GM23338 (cell line): ENCODE measurements at places on chromosomes 2 and 18. TPM values are rescaled to one million over a fixed set of nuclear protein-coding genes. Genes with fewer than 3 reads are reported as not detected.

- DNase-seq, result no peak
Measured at GRCh38 chr2:191637182-191638078, 40.5 kb upstream of the NABP1 start.

DNA sequence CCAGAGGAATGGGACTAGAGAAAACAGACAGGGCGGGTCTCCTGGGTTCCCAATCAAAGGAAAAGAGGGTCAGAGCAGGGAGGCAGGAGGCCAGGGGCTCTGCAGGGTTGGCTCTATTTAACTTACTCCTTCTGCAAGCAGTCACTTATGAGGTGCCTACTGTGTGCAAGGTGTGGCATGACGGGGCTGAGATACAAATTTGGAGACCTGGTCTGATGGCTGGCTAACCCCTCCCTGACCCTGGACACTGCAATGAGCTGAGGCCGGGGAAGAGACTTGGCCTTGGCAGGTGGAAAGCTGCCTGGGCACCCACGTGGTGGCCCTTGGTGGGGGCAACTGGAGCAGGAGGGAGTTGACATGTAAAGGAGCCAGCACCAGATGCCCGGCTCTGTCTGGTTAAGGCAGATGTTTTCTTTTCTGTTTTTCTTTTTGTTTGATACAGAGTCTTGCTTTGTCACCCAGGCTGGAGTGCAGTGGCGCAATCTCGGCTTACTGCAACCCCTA is 148.5 kb upstream of the GATA6 start:
- DNase-seq, result no peak

DNA sequence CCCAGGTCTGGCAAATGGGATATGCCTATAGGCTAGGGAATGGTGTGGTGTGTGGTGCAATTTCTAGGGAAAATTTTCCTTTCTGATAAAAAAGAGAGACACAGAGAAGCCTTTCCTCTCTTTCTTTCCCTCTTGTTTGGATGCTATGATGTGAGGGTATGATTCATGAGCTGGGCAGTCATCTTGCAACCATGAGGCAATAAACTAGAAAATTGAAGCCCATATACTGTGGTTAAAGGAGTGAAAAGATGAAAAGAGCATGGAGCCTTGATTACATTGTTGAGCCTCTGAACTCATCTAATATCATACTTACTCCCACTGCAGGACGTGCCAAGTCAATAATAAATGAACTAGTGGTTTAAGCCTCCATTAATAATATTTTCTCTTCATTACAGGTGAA is 215.6 kb downstream of the HAUS1 start:
- DNase-seq, result no peak

- DNase-seq, result no peak
Measured at GRCh38 chr2:190896477-190896876, 15.9 kb downstream of the GLS start.

DNA sequence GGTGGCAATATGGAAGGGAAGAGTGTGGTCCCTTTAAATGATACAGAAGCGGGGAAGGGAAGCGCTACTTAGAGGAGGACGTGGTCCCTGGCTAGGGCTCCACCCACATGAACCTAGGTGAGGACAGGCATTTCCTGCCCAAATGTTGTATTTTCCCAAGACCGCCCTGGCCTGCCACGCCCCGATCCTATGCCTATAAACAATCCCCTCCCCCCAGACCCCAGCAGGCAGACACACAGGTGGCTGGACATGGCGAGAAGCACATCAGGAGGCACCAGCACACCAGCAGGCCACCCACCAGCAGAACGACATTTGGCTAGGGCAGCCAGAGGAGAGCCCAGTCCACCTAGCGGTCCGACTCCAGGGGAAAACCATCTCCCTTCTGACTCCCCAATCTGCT is 47.2 kb downstream of the METTL8 start:
- peak; percentile 67 for DNase-seq

GRCh38 chr2:195456771-195457170 is 200.3 kb upstream of the SLC39A10 start:
- no peak for DNase-seq

- DNase-seq, result no peak
Measured at GRCh38 chr18:3985664-3986063, 469.4 kb downstream of the DLGAP1 start.

- DNase-seq, result no peak
Measured at GRCh38 chr2:240813231-240813921, 6.6 kb downstream of the KIF1A start.

GRCh38 chr18:79698668-79699335 is 19.2 kb downstream of the CTDP1 start:
- no peak for DNase-seq

DNA sequence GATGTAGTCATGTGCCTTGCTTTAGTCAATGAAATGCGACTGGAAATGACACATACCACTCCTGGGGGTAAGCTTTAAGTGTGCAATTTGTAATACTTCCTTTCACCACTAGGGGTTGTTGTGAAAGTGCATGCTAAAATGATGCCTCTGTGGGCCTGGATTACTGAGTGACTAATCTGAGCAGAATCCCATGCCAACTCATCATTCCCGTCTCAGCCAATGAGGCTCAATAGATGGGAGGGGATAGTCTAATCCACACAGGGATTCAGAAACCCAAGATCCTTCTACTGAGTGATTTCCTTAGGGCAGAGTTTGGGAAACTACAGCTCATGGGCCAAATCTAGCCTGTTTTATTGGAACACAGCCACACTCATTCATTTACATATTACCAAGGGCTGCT is 54.0 kb downstream of the HRH4 start:
- peak; percentile 88 for DNase-seq

DNA sequence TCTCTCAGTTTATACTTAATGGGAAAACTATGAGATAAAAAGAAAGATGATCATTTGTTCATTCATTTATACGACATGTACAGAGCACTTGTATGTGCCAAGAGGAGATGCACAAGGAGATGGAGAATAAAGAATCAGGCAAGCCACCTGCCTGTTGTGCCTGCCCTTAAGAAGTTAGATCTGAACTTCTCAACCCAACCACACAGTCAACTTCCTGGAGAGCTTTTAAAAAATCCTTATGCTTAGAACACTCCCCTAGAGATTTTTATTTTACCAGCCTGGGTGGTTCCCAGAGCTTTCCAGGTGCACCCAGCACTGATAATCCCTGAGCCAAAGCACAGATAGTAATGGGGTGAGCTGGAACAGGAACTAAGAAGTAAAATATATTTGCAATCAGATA is 18.5 kb downstream of the AKAIN1 start:
- no peak for DNase-seq

DNA sequence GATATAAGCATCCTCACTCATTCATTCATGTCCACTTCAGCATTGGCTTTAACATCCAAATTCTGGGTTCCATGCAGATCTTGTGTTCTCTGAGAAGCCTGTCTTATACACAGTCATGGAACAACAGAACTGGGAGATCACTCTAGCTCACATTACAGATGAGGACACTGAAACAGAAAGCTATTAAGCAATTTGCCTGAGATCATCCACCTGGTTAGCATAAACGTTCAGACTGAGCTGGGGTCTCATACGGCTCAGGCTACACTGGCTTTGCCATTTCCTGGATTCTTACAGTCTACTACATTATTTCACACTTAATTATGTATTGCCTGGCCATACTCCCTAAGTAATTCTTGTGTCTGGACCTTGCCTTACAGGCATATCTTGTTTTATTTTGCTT is 169.4 kb upstream of the FANCL start:
- DNase-seq, result no peak

GRCh38 chr2:77147153-77147552 is 375.0 kb downstream of the LRRTM4 start:
- no peak for DNase-seq

GRCh38 chr2:68475110-68475509 is 7.7 kb downstream of the APLF start:
- no peak for DNase-seq

DNA sequence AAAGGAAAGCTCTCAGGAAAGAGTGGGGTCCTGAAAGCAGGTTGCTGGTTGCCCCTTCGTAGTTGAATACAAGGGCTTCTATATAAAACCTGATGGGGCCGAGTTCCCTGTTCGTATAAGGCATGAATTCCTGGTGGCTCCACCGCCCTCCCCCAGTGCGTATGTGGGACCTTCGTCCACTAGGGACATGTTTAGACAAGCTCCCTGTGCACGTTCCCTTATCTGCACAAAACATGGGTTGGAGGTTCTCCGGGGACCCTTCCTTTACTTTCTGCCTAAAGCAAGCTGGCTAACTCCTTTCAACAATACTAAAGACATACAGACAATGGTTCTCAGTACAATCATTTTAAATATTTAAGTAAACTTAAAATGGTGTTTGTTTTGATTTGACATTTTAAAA is 8.0 kb downstream of the CLUL1 start:
- no peak for DNase-seq

DNA sequence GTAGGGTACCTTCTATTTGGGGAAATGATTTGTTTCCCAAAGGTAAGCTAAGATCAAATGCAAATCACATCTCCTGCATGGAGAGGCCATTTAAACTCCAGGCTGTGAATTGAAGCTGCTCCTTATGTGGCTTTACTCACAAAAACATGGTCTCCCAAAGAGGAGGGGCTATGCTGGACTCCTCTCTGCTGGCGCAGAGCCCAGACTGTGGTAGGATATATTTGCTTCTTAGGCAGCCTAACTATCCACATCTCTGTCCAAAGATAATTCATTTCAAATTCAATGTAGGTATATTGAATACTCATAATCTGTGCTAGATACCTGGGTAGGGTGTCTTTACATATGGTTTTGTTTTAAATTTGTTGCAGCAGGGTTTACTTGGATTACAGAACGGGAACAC is 358.5 kb downstream of the ALK start:
- no peak for DNase-seq

DNA sequence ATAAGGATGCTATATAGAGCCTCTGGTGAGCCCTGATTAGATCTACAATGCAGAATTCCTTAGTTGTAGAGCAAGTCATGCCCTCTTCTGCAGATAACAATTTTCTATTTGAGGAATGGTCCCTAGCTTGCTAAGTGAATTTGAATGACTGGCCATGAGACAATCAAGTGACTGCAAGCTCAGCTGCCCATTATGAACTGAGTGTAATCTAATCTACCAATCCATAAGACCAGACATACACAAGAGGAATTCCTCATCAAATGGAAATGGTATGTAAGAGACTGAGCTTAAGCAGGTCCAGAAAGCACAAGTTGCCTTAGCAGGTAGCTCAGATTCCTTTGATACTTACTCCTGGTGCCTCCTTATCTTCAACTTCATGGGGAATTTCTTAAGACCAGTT is 4.8 kb upstream of the ANKRD44 start:
- no peak for DNase-seq

DNA sequence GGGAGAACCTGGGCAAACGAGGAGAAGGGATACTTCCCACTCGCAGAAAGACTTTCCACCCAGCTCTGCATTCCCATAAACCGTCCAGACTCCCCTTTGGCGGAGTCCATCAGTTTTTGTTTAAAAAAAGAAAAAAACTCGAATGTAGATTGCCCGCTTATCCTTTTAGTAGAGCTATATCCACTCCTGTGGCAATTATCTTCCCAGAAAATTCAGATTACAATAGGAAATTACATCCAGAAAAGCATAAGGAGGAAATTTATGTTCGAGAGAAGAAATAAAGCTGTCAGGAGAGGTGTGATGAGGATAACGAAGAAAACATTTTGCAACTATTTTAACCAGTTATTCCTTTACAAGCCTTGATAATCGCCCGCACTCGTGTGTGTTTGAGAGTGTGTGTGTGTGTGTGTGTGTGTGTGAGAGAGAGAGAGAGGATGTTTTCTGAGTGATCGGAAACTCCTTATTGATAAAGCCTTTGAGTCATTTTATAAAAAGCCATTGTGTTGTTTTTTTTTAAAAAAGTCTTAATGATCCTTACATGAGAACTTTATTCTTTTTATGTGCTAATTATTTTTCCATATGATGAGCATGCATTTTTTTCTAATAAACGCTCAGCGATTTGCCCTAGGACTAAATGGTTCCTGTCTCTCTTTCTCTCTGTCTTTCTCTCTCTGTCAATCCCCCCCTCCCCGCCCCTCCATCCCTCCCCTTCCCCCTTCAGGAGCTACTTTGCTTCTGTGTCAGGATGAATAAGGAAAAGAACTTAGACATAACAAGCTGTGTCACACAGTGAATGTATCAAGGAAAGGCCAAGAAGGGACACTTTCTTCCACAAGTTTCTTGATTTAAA is 1.1 kb upstream of the PPP3R1 start:
- no peak for DNase-seq

- DNase-seq, result no peak
Measured at GRCh38 chr2:109317471-109318095, 188.6 kb downstream of the SH3RF3 start.

- DNase-seq, result no peak
Measured at GRCh38 chr2:28471214-28471613, 24.6 kb upstream of the PLB1 start.

GRCh38 chr2:217023611-217024010 is 163.7 kb upstream of the TNP1 start:
- no peak for DNase-seq

- no peak for DNase-seq
Measured at GRCh38 chr2:143117225-143117624, 12.0 kb upstream of the ARHGAP15 start.

GRCh38 chr2:190149908-190150307 is 87.4 kb upstream of the MSTN start:
- DNase-seq, result peak; percentile 3

GRCh38 chr2:88038263-88039105 is 17.1 kb downstream of the KRCC1 start:
- no peak for DNase-seq

- DNase-seq, result no peak
Measured at GRCh38 chr18:59026364-59026763, 113.3 kb upstream of the SEC11C start.

GRCh38 chr2:132877923-132878322 is 207.9 kb upstream of the LYPD1 start:
- no peak for DNase-seq

- DNase-seq, result no peak
Measured at GRCh38 chr18:26978812-26979341, 113.4 kb upstream of the AQP4 start.

GRCh38 chr2:190098851-190099250 is 36.3 kb upstream of the MSTN start:
- no peak for DNase-seq

- no peak for DNase-seq
Measured at GRCh38 chr2:133753665-133754064, 185.4 kb upstream of the NCKAP5 start.

- peak; percentile 24 for DNase-seq
Measured at GRCh38 chr2:111653913-111654312, 230.1 kb downstream of the ANAPC1 start.

GRCh38 chr18:23268641-23269040 is 133.4 kb downstream of the CABLES1 start:
- DNase-seq, result no peak

The RAB17 gene
- 21.4 and 26.9 TPM in 2 replicates for total RNA-seq

The PLGLB1 gene
- 0.27 and 0.80 TPM in 2 replicates for total RNA-seq

The HNRNPLL gene
- 53.4 and 61.9 TPM in 2 replicates for total RNA-seq

The CD302 gene
- total RNA-seq, result 1.9 and 2.4 TPM in 2 replicates

The SEPTIN10 gene
- 84.5 and 85.1 TPM in 2 replicates for total RNA-seq

The ERICH2 gene
- 2.1 TPM in 1 of 2 replicates, not detected in the other for total RNA-seq

The CSRNP3 gene
- total RNA-seq, result 3.0 and 3.8 TPM in 2 replicates

The GREB1L gene
- 0.03 TPM in 1 of 2 replicates, not detected in the other for total RNA-seq

The RBKS gene
- 0.54 and 1.5 TPM in 2 replicates for total RNA-seq

The HSPE1 gene
- 286 and 328 TPM in 2 replicates for total RNA-seq

The TSPYL6 gene
- total RNA-seq, result not detected in 2 replicates

The AQP4 gene
- 2.8 and 3.8 TPM in 2 replicates for total RNA-seq
